ENCODE measurements at places on chromosomes 12 and 14.
A peak's percentile ranks its signal among the peaks of the same experiment; 100 is the strongest.

DNA sequence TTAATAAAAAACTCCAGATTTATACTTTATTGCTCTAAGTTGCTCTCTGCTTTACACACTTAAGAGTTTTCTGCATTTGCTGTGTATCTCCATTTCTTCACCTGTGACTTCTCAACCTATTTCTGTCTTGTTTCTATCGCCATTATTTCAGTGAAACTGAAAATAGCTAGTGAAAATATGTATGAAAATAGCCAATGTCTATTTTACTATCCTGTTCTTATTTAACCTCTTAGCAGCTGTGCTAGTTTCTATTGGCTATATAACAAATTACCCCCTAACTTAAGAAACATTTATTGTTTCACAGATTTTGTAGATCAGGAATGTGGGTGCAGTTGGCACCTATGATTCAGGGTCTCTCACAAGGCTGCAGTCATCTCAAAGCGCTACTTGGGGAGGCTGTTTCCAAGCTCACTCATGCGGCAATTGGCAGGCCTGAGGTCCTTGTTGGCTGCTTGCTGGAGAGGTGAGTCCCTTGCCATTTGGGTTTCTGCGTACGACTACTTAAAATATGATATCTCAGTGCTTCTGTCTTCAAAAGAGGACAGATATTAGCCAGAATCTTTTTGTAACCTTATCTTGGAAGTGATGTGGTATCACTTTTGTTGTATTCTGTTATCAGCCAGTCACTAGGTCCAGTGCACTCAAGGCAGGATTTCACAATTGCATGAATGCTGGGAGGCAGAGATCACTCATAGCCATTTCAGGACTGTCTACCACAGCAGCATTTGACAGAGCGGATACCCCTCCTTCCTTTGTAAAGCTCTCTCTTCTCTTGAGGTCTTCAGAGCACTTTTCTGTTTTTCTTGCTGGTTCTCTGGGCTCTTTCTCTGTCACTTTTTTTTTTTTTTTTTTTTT, 7.2 kb downstream of the ERC1 start:
- DNase-seq: no peak

DNA sequence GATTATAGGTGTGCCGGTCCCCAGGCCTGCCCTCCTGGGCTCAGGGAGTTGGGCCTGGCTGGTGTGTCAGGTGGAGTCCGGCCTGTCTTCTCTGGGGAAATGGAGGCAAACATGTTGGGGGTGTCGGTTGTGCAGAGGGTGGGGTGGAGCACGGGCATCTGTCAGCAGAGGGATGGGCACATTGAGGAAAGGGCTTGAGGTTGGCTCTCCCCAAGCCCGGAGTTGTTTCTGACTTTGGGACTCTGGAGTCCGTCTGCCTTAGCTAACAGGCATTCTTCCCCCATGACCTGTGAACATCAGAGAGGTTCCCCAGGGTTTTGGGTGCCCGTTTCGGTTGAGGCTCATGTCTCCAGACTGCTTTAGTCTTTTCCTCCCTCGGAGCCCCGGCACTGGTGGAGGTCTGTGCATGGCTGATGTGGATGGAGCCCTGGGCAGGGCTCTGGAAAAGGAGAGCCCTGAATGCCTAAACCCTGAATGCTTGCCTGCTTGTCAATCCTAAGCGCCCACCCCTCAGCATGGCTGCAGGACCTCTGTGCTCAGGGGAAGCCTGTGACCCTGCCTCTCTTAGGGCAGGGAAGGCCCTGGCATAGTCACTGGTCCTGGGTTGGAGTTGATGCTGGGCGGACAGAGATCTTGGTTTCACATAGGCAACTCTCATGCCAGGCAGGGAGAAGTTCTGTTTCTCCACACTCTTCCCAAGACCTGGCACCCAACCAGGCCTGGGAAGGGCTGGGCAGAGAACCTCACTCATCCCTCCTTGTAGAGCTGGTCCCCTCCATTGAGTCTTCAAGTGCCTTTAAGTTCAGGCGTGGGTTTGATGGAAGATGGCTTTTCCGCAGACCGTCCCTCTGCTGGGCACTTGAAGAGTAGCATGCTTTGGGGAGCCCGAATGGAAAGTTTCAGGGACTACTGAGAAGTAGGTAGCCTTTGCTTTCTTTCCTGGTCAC, 12.9 kb downstream of the NYNRIN start:
- no peak for DNase-seq

- DNase-seq: no peak
Observed at GRCh38 chr14:68000511-68000910, 180.9 kb downstream of the RAD51B start.

DNA sequence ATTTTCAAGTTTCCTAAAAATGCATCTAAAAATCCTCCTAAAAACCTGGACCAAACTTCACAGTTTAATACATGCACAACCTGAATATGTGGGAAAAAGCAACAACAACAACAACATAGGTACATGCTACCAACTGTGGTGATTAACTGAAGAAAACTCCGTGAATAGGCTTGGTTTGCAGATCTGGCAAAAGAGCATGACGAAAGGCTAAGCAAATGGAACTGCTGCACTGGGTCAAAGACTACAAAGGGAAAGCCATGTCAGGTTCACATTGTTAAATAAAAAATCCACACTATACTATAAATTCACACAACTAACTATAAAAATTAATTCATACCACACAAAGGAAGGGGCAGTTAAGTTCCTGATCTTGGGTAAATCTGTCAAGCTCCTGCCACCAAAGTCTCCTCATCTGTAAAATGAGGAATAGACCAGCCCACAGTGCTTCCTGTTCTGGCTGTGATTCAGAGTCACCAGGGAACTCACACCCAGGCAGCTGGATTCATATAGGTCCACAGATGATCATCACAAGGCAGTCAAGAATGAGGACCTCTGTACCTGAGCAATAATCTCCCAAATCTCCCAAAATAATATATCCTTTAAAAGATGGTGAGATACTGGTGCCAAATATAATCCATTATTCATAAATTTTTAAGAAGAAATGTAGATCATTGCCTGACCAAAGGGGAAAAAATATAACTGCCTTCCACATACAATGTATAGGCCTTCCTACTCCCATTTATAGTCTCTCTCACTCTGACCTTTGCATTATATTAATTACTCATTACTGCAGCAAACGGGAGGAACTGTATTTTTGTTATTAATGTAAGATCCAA, 7.0 kb downstream of the CORO1C start:
- DNase-seq: peak; percentile 26

DNA sequence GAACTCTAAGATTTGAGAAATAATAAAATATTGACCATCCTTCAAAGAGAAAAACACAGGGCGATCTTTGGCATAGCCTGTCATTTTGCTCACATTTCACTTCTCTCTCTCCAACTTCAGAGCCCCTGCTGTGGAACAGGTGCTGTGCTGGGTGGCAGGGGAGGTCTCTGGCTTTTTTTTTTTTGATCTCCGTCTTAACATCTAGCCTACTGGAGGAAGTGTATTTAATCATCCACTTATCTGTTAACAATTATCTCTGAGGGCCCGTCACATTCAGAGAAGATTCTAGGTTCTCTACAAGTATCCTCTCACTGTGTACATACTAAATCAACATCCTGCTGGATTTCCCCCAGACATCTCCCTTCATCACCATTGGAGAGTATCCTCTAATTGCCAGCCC, 34.1 kb downstream of the CHST11 start:
- no peak for DNase-seq

Measured in stromal cell of bone marrow (primary cell).